ENCODE measurements at places on chromosomes 16 and 17. TPM values are rescaled to one million over a fixed set of nuclear protein-coding genes. Genes with fewer than 3 reads are reported as not detected.

DNA sequence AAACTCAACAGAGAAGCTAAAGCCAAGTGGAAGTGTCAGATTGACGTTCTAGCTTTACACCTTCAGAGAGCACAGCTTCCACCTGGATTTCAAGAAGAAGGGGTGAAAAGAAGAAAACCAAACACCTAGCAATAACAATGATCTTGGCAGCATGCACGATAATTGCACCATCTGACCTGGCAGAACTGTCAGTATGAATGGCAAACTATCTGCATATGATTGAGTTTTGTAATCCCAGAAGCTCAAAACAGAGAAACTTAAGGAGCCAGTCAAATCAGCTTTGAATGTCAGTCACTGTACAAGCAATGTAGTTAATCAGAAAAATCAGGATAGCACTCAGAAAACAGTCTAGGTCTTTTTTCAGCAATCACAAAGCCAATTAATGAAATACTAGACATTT is 427.1 kb downstream of the ZFHX3 start:
- H3K36me3 ChIP-seq: no peaks in the 10 kb centered on the region
- no peak for DNase-seq
- H3K4me3 ChIP-seq: no peak overlapping the region
- no peaks in the 10 kb centered on the region for H3K27me3 ChIP-seq
- no peaks in the 10 kb centered on the region for H3K4me1 ChIP-seq

GRCh38 chr16:67252609-67253497 is 4.1 kb downstream of the SLC9A5 start:
- peak; percentile 44 for DNase-seq
- no peak overlapping the region for H3K4me3 ChIP-seq
- no peak overlapping the region for H3K27ac ChIP-seq
- no peaks in the 10 kb centered on the region for H3K4me1 ChIP-seq

- peak; percentile 89 for DNase-seq
- peak within 1 kb of the TSS; percentile 96 for H3K27ac ChIP-seq
- peak within 1 kb of the TSS; percentile 88 for H3K4me3 ChIP-seq
- no peaks in the 10 kb centered on the region for H3K27me3 ChIP-seq
Observed at GRCh38 chr16:30786936-30787612, at the start of gene ZNF629. TSS of gene ZNF629 (minus strand) at chr16:30787205. CDS start at chr16:30784482, 2,723 bp downstream.

HOXB7 gene
- 3.2 TPM for total RNA-seq

- peaks cover 18% of the 10 kb centered on the region for H3K36me3 ChIP-seq
- H3K27me3 ChIP-seq: no peaks in the 10 kb centered on the region
- no peak overlapping the region for H3K4me3 ChIP-seq
- H3K27ac ChIP-seq: no peak overlapping the region
Observed at GRCh38 chr17:30278032-30278431, 13.7 kb downstream of the BLMH start.

LUC7L gene
- 48.9 TPM for total RNA-seq
